NCI-H1694 (cell line): ENCODE measurements at places on chromosomes 5 and 9.

- DNase-seq: no peak
These were observed 341.7 kb upstream of the CLINT1 start for GRCh38 chr5:158200619-158201018.

GRCh38 chr9:1505489-1505888, 455.3 kb downstream of the DMRT2 start:
- no peak for DNase-seq

DNA sequence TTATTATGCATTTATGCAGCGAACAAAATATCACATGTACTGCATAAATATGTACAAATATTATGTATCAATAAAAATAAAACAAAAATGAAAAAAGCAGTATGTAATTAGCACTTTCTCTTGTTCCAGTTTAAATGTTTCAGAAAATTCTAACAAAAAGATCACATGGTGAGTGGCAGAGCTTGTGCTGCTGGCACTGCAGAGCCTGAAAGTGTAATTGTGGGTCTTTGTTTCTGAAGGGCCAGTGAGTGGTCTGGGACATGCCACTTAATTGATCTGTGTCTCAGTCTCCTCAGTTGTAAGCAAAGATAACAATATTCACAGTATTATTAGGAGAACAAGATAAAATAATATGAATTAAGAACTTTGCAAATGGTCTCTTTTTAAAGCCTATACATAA, 39.5 kb upstream of the RAI14 start:
- DNase-seq: no peak

GRCh38 chr5:133473291-133473690, 139.1 kb downstream of the FSTL4 start:
- DNase-seq: no peak

DNA sequence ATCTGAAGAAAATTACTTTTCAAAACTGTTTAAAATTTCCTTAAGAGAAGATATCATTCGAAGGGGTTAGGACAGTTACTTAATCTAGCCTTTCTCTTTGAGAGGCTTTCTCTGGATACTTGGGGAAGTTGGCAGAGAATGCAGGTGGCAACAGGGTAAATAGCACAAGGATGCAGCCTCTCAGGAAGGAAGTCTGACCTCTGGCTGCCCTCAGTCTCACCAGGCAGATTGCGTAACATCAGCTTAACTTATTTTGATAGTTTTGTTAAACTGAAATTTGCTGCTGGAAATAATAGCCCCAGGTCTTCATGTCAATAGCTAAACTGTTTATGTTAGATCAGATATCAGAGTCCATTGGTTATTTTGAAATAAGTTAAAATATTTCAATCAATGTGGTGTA, 20.4 kb downstream of the CCDC192 start:
- DNase-seq: no peak
